Activated CD4-positive, alpha-beta memory T cell treated with anti-CD3 and anti-CD28 coated beads for 36 hours (primary cell): ENCODE measurements at places on chromosomes 6 and 20. TPM values are rescaled to one million over a fixed set of nuclear protein-coding genes. Genes with fewer than 3 reads are reported as not detected.

Gene CST9L
- not detected for total RNA-seq

GRCh38 chr6:54248319-54248718 lies 59.9 kb upstream of the TINAG start:
- DNase-seq, result no peak

GRCh38 chr20:59018817-59019216 lies 412 bp upstream of the TUBB1 start:
- DNase-seq, result no peak

DNA sequence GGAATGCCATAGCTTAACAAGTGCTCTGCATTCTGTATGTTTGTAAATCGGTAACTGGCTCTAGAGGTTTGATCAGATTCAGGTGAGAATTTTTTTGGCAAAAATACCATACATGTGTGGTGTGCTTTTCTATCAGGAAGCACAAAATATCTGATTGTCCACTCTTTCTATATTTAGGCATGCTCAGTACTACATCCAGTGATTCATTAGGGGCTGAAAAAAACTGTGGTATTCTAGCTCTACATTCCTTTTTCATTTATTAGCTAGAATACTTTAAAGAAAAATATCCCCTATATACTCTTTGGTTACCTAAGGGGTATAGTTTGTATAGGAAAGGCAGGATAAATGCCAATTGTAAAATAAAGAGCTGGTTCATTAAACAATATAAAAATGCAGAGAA lies 10.6 kb upstream of the ELOVL2 start:
- DNase-seq, result no peak

Gene C4A
- total RNA-seq, result 4.8 TPM

DNA sequence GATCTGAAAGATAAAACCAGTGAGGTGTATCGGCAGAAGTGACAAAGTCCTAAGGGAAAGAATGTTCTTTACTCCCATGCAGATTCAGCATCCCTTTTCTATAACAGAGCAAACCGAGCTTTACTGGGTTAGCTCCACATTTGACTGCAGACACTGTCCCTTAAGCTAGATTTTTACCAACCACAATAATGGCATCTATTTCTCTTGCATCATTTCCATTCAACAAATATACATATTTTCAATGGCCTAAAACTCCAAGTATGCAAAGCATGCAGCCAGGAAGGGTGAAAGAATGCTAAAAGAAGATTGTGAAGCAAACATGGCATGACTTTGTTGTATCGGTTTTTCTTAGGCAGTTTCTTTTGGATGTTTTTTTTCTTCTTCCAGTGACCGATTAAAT lies 255.4 kb downstream of the OGFRL1 start:
- no peak for DNase-seq

- no peak for DNase-seq
Observed at GRCh38 chr6:38501931-38502330, 137.8 kb downstream of the BTBD9 start.

Gene RAD21L1
- not detected for total RNA-seq

GRCh38 chr6:140845701-140846100 lies 1287.0 kb upstream of the GJE1 start:
- no peak for DNase-seq

GRCh38 chr6:22149501-22150367 lies 147.1 kb downstream of the PRL start:
- no peak for DNase-seq

DNA sequence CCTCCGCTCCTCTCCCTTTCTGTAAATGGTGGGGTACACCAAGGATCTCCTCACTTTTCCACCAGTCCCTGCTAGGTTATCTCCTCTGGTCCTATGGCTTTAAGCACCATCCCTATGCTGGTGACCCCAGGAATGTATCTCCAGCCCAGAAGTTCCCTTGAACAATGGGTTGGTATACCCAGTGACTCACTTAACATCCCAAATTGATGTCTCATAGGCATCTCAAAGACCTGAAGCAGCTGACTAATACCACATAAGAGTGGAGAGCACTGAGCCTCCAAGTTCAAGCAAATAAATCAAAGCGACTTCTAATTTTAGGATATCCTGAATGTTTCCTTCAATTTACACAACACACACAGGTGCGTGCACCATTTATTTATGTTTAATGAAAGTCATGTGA lies 48.3 kb downstream of the ADGRF1 start:
- no peak for DNase-seq

Gene CASS4
- 8.6 TPM for total RNA-seq

DNA sequence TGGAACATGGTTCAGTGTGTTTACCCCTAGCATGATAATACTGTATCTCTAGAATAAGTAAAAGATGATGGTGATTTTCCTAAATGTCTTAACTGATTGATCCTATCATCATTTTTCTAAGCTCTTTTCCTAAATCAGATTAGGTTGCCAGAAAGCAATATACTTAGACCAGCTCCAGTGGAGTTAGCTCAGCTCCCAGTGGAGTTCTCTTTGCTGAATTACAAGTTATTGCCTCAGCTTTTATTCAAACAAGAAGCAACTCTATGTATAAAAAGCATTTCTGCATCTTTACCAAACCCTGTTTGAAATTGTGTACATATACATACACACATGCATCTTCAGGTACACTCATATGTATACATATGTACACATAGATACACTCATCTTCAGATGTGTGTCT lies 44.9 kb downstream of the SNX9 start:
- no peak for DNase-seq

- DNase-seq, result no peak
Observed at GRCh38 chr6:82840571-82840970, 225.1 kb downstream of the UBE3D start.

GRCh38 chr6:6191476-6191875 lies 129.0 kb downstream of the F13A1 start:
- no peak for DNase-seq

DNA sequence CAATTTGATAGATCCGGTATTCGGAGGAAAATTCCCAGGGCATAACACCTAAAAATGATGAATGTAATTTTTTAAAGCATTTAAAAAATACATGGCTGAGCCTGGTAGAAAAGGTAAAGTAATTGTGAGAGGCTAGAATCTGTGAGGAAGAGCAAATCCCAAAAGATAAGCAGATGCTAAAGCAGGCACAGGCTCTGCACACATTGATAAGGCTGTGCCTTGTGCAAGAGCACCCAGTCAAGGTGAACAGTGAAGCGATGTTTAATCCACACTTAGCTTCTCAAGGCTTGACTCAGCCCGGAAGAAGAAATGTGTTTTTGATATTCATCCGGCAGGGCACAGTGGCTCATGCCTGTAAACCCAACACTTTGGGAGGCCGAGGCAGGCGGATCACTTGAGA lies 5.1 kb upstream of the EPB41L2 start:
- DNase-seq, result no peak

DNA sequence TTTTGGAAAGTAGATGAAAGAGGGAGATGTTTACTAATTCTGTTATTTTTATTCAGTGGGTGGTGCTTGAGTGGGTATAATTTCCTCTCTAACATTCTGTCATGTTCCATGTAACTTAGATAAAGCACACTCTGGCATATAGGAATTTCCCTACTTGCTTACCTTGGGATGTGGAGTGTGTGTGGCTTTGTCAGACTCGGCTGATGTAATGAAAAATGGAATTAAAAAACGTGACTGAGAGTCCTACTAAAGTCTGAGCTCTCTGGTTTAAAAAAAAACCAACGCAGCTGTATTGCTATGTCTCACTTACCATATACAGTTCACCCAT lies 98.3 kb downstream of the JARID2 start:
- no peak for DNase-seq
